ENCODE measurements at places on chromosomes 13 and 19. TPM values are rescaled to one million over a fixed set of nuclear protein-coding genes. Genes with fewer than 3 reads are reported as not detected.

The TMEM272 gene
- total RNA-seq = not detected

The CEACAM7 gene
- not detected for total RNA-seq

The LSM7 gene
- 135 TPM for total RNA-seq

The CDX2 gene
- total RNA-seq = 0.34 TPM

The MISP3 gene
- total RNA-seq = 12.4 TPM

DNA sequence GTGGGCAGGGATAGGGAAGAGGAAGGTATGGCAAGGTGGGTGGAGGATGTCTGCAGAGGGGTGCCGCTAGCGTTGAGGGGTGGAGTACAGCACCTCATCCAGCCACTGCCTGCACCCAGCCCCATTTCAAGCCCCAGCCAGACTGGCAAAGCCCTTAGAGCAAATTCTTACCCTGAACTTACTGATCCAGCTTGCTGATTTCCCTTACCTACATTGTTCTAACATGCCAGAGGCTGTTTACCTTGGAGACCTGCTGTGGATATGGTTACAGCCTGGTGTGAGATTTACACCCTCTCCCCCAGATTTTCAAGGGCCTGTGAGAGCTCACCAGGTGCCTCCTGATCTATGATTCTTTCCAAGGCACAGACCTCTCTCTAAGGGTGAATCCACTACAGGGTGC is 86.0 kb downstream of the ZNF726 start:
- no peak for DNase-seq

- no peak for DNase-seq
Measured at GRCh38 chr19:43499042-43499441, 5.5 kb downstream of the PHLDB3 start.

GRCh38 chr19:49766930-49767299 is at the start of gene AP2A1:
TSS of gene AP2A1 (plus strand) at chr19:49767001. CDS start at chr19:49767134, 133 bp downstream.
- DNase-seq = no peak

GRCh38 chr13:88526853-88527215 is 855.7 kb downstream of the SLITRK5 start:
- no peak for DNase-seq

GRCh38 chr13:98581971-98582702 is 5.2 kb upstream of the STK24 start:
- DNase-seq = no peak
